Effector memory CD4-positive, alpha-beta T cell (primary cell): ENCODE measurements at places on chromosomes 6 and 20.

GRCh38 chr6:90485635-90486277 lies 101.1 kb downstream of the MAP3K7 start:
- DNase-seq: no peak

DNA sequence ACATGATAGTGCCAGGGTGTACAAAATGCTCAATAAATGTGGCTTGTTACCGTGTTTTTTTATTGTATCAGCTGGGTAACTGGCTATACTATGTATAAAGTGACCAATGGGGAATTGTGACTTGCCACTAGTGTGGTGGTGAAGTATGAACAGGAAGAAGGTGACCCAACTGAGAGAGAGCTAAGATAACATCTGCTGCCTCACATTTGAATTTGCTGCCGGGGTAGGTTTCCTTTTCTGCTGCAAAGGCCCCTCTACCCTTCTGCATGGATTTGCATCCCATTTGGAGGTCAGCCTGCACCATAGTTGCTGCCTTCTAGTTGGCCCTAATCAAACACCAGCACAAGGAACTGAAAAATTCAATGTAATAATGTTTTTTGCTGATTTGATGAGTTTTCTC lies 24.1 kb downstream of the IL17A start:
- no peak for DNase-seq

DNA sequence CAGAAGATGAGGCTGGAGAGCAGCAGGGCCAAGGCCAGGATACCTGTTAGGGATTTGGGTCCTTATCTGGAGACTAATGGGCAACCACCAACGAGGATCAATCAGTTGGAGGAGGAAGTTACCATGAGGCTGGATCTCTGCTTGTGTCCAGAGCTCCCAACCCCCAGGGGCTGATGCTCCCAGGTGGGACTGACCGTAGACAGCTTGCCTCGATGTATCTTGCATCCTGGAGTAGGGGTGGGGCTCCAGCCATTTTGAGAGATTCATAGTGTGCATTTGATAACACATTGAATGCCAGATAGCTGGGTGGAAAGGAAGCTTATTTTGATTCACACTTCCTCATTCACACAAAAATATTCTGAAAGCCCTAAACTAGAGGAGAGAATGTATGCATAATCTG lies 4.6 kb upstream of the RFPL4B start:
- no peak for DNase-seq

DNA sequence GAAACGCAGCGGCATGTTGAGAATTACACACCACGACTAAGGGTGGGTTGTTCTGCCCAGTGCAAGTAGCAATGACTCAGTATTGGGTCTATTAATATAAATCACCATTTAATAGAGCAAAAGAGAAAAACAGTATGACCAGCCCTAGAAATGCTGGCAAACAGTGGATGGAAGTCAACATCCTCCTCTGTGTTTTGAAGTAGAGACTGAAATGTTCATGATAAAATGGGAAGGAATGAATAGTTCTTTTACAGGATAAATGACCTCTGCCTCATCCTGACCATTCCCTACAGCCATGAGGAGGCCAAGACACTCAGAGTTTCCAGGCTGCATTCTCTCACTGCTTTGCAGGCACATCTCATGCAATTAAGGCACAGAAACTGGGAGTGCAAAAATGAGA lies 111.8 kb downstream of the PSMB1 start:
- no peak for DNase-seq

GRCh38 chr6:154247119-154247861 lies 109.3 kb downstream of the IPCEF1 start:
- no peak for DNase-seq

DNA sequence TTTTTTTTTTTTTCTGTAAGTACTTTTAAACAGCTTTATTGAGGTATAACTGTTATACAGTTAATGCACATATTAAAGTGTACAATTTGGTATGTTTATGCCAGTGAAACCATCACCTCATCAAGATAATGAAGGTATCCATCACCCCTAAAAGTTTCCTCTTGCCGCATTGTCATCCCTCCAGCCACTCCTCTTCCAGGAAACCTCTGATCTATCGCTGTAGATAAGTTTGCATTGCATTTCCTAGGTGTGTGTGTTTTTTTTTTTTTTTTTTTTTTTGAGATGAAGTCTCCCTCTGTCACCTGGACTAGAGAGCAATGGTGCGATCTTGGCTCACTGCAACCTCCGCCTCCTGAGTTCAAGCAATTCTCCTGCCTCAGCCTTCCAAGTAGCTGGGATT lies 3.1 kb downstream of the SLX4IP start:
- DNase-seq: no peak

GRCh38 chr6:36340618-36341454 lies 4.1 kb upstream of the BNIP5 start:
- DNase-seq: peak; percentile 36

- no peak for DNase-seq
Measured at GRCh38 chr6:157535340-157536222, 154.6 kb downstream of the ZDHHC14 start.

DNA sequence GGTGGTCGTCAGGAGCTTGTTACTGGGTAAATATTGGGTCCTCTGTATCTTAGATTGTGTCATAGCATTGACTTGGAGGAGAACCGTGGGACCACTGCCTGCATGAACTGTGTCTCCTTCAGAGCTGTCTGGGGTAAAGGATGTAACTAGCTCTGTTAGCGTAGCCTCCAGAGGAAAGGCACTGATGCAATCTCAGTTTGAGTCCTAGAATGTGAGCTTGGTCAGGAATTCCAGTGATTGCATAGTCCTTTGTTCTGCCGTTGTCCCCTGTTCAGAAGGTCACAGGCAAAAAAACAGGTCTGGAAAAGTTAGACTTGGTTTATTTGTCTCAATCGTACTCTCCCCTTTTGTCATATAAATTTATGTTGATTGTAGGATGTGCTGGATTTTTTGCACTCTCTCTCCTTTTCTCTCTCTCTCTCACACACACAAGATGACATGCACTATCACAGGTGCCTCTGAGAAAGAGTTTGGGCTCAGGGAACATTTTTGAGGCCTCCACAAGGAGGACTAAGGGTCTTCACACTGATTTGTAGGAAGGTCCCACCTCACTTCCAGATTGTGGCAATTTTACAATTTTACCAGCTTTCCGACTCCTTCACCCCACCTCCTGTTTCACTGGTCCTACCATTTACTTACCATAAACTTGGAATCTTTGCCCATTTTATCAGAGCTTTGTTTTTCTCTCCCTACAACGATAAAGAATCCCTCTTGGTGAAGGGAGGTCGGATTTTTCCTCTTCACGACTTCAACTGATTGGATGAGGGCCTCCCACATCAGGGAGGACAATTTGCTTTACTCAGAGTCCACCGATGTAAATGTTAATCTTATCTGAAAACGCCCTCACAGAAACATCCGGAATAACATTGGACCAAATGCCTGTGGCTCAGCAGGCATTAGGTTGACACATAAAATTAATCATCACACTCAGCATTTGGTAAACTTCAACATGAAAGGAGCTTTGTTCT lies 7.0 kb upstream of the DACT2 start:
- DNase-seq: no peak

DNA sequence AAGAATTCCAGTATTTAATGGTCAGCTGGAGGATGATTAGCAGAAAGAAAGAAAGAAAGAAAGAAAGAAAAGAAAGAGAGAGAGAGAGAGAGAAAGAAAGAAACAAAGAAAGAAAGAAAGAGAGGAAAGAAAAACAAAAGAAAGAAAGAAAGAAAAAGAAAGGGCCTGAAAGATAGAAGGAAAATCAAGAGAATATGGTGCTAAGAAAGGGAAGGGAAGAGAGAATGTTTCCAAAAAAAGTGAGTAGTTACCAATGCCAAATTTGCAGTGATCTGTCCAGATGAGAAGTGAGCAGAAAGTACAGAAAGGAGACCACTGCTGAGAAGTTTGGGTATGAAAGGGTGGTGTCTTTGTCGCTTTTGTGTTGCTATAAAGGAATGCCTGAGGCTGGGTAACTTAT lies 26.6 kb downstream of the SLC17A4 start:
- DNase-seq: no peak

GRCh38 chr20:51678026-51678697 lies 90.0 kb downstream of the ATP9A start:
- no peak for DNase-seq

DNA sequence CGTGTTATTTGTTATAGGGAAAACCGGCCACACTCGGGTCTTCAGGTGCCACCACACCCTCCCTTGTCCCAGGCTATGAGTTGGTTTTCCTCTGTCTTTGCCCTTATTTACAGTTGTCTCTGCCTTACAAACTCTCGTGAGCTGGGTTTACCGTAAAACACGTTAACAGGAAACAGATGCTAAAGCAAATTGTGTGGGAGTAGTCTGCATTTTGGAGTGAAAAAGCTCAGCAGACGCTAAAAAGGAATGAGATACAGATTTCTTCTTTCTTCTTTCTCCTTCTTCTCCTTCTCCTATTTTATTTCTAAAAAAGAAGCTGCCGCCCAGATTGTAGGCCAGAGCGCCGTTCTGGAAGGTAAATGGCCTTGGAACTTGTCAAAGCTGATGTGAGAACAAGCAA lies 51.9 kb downstream of the APCDD1L start:
- DNase-seq: no peak

- no peak for DNase-seq
Measured at GRCh38 chr6:1993042-1993441, 252.4 kb downstream of the GMDS start.

- no peak for DNase-seq
Measured at GRCh38 chr6:129667621-129668020, 42.4 kb downstream of the ARHGAP18 start.

DNA sequence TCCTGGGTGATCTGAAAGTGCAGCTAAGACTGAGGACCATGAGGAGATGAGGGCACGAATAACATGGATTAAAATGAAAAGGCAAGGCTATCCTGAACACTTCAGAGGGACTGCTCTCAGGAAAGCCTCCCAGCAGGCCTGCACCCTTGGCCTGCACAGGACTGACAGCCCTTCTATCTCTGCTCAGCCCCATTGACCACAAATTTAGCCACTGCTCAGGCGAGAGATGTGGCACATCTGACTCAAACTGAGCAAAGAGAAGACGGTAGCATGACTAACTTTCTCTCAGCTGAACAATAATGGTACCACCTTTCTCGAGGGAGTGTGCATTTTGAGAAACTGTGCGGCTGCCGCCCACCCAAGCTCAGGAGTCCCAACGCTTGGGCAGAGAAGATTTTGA lies 257.5 kb downstream of the ADGB start:
- DNase-seq: no peak

DNA sequence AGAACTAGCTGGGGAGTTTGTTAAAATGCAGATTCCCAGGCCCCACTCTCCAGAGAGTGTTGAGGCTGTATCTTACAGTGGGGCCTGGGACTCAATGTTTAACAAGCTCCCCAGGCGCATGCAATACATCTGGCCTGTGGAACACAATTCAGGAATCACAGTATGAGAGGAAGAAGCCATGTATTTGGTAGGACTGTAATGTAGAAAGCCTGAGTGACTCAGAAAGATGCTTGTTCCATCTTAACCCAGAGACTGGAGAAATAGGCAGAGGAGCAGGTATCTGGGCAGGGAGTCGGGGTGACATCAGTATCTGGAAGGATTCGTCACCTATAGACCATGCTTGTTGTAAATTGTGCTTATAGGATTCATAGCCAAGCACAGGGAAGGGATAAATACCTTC lies 90.5 kb downstream of the UNC5CL start:
- DNase-seq: no peak

DNA sequence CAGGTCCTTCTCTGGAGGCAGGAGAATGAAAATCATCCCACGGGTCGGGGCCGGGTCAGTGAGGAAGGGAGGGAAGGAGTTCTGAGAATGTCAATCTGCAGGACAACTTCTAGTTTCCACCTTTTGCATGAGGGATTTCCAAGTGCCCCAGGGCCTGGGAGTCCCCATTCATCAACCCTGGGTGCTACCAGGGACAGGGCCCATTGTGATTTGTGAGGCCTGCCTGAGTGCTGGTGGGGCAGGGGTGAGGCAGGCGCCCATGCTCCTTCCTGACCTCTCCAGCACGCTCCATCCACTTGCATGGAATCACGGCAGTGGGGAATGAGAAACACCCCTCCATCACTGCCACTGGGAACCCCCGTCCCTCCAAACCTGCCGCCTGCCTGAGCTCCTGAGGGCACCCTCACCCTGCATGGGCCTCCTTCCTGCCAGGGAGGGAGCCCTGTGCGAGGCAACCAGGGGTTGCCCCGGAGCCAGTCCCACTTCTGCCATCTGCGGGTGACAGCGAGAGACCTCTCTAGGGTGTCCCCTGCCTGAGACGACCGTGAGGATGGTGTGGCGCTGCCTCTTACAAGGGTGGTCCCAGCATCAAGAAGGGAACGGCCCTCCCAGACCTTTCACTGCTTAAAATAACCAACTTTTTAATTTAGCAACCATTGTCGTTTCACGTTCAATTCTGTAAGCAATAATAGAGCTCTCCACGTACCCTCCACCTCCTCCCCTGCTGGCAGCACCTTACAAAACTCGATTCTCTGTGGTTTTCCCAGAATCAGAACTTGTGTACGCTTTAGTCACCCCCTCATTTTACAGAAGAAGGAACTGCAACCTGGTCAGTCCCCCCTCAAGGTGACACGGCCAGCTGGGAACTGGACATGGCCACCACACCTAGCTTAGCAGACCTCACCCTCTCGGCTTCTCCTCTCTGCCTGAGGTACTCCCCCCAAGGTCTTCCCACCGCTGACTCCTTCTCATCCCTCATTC lies 28.6 kb downstream of the PMEPA1 start:
- DNase-seq: peak; percentile 13

GRCh38 chr6:20790032-20790791 lies 256.0 kb downstream of the CDKAL1 start:
- DNase-seq: no peak
